Kidney (tissue), 22 donors: ENCODE measurements at places on chromosomes 4 and X. TPM values are rescaled to one million over a fixed set of nuclear protein-coding genes. Genes with fewer than 3 reads are reported as not detected.

- no peak for DNase-seq
Measured at GRCh38 chr4:176834531-176834930, 41.8 kb upstream of the VEGFC start.

DNA sequence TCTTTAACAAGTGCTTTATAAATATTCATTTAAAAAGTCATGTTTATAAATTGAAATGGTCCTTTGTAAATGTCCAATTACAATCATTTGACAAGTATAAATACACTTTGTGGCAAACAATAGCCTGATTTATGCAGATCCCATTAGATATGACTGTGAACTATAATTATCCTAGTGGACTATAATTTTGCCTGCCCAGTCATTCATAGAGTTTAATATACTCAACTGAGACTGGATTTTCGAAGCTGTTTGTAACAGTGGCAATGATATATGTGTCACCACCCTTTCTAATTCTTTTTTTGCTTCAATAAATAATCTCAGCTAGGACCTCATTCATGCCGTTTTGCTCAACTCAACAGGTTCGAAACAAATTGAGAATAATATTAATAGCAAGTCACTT lies 732.0 kb downstream of the PCDH18 start:
- DNase-seq: no peak

Gene PAGE4
- total RNA-seq: not detected

Gene MAGEB2
- total RNA-seq: 0.16 TPM
